ENCODE measurements at places on chromosomes 12 and 14.

GRCh38 chr12:40078266-40078665 is 27.6 kb downstream of the SLC2A13 start:
- DNase-seq = no peak

DNA sequence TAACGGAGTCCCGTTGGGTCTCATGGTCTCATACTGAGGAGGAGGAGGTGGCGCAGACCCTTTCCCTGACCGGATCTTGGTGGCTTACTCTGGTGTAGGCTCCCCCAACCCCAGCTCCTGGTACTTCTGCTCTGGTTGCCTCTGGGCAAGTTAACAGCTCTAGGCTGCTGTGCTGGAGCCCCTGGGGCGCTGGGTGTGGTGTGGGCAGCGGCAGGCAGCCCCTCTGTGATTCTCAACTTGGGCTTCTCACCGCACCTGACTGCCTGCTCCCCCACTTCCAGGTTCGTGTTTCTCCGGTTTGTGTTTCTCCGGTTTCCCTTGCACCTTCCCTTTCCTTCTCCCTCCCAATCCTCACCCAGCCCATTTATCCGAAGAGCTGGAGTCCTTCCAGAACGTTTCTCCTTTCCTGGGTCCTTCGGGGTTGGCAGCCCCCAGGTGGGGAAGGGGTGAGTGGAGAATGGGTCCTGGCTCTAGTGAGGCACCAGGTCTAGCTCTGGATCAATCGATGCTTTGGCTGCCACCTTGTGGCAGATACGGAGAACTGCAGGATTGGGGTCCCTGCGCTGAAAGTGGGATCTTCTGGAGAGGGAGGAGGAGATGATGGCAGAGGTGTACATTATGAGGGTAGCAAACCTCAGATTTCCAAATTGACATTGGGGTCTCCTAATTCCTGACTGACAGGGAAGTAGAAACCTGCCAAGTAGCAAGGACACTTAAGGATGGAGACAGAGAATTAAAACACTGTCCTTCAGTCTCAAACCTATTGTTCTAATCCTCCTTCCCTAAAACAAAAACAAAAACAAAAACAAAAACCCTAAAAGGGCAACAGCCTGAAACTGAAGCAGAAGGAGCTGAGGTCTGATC is 8.3 kb downstream of the CISTR start:
- DNase-seq = no peak

GRCh38 chr14:52825085-52825484 is 33.7 kb upstream of the GNPNAT1 start:
- DNase-seq = no peak

DNA sequence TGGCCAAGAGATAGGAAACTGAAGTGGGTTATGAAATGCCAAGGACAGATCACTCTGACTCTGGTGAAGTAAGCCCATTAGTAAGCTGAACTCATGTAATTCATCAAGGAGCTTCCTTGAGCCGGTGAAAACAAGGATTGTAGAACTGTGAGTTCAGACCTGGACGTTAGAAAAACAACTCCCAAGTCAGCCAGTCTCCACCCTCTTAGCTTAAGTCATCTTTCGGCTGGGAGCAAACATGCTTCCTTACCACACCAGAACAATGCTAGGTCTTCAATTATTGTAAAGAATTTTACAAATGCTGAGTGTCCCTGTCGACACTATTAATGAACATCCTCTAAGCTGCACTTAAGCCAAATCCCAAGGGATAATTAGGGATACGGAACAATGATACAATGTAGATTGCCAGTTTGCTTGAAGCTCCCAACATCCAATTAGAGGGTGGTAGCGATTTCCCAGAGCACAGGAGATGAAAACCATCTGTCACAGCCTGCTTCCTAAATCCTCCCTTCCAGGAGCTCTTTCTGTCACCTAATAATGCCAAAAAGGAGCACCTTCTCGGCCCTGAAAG is 45.7 kb upstream of the VASH1 start:
- DNase-seq = peak; percentile 76

- DNase-seq = no peak
Observed at GRCh38 chr14:39880965-39881364, 448.7 kb upstream of the FBXO33 start.

DNA sequence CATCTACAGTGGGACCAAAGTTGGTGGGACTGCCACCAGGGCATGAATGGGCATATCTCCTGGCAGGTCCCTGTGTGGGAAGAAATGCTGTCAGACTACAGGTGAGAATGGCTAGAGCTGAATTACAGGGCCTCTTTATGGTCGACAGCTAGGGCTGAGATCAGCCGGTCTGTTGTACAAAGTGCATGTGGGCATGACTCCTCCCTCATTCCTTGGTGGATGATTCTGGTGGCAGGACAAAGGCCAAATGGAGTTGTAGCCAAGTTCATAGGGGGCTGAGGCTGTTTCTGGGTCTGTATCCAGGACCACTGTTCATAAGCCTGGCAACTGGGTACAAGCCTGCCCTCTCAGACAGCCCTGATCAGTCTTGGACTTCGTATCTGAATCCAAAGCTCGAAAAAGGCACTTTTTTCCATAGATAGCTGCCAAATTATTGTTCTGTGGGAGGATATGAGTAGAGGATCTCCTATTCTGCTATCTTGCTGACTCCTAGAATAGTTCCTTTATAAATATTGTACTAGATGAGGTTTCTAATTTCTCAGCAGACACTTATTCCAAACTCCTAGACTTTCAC is 460.8 kb downstream of the TMEM117 start:
- no peak for DNase-seq

- peak; percentile 34 for DNase-seq
Observed at GRCh38 chr12:132686825-132687210, 324 bp downstream of the POLE start.

DNA sequence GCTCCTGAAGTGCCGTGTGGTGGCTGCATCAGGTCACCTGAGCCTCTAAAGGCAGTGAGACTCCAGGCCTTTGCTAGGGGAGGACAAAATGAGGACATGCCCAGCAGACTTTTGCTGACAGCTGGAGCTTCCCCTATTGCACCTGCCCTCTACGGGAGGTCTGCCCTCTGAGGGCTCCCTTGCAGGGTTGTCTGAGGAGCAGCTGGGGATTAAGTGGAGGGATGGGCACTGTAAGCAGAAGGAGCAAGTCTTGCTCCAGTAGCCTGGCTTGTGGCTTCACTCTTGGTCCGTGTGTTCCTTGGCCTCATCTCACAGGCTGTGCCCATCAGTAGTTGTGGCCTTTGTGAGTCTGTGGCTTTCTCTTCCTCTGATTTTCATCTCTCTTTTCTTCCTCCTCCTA is 66.9 kb upstream of the NRXN3 start:
- peak; percentile 26 for DNase-seq

- peak; percentile 66 for DNase-seq
Observed at GRCh38 chr12:130642856-130643255, 73.2 kb downstream of the RIMBP2 start.

DNA sequence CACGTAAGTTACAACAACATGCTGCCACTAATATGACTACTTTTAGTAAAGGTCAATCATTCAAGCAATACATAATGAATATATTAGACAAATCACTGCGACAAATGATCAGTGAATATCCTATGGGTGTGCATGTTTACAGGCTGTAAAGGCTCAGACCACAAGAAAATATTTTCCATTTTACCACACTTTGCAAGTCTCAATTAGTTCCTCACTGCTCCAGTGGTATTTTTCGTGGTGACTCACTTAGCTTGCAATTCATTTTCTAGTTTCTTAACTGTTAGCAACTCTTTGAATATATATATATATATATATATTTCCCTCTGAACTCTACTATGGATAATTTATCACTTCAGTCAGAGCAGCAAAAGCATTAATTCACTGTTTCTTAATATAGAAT is 96.9 kb downstream of the EML5 start:
- DNase-seq = no peak

DNA sequence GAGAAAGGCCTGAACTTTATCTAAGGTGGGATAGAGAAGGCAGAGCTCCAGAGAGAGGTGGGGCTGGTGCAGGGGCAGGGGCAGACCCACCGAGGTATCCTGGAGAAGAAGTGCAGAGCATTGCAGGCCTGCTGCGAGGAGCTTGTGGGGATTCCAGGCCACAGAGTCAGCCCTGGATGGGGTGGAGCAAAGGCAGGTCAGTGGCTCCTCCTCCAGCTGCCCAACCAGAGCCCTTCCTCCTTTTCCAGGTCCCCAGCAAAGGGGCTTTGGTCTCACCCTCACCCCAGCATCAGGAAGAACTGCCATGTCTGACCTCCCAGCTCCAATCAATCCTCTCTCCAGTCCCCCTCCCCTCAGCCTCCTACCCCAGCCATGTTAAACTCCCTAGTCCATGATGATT is 19.8 kb upstream of the ZNF740 start:
- no peak for DNase-seq

- DNase-seq = no peak
Observed at GRCh38 chr12:125340791-125341190, 275.6 kb downstream of the AACS start.

DNA sequence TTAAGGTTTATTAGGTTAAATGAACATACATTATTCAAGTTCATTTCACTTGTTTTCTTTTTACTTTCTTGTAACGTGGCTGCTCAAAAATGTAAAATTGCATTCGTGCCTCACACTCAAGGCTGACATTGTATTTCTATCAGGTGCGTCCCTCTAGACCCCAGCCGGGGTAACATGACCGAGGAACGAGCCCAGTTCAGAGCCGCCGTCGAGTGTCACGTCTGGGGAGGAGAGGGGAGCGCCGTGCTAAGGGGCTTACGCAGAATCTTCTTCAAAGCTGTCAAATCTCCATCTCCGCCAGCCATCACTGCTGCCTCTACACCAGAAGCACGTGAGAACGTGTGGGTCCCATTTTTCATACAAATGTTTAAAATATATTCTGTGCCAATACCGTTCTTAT is 170.6 kb downstream of the RIMBP2 start:
- no peak for DNase-seq

DNA sequence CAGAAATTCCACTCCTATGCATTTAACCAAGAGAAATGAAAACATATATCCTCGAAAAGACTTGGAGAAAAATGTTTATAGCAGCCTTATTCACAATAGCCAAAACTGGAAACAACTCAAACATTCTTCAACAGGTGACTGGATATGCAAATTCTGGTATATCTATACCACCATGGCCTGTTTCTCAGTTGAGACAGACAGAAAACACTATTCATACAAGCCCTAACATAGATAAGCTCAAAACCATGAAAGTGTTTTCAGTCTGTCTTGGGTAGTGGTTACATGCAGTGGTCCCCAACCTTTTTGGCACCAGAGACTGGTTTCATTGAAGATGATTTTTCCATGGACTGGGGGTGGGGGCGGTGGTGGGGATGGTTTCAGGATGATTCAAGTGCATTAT is 83.8 kb downstream of the SRGAP1 start:
- DNase-seq = no peak

GRCh38 chr12:131147293-131147692 is 193.6 kb downstream of the ADGRD1 start:
- no peak for DNase-seq

- DNase-seq = no peak
Observed at GRCh38 chr12:59973515-59973914, 377.7 kb downstream of the SLC16A7 start.

DNA sequence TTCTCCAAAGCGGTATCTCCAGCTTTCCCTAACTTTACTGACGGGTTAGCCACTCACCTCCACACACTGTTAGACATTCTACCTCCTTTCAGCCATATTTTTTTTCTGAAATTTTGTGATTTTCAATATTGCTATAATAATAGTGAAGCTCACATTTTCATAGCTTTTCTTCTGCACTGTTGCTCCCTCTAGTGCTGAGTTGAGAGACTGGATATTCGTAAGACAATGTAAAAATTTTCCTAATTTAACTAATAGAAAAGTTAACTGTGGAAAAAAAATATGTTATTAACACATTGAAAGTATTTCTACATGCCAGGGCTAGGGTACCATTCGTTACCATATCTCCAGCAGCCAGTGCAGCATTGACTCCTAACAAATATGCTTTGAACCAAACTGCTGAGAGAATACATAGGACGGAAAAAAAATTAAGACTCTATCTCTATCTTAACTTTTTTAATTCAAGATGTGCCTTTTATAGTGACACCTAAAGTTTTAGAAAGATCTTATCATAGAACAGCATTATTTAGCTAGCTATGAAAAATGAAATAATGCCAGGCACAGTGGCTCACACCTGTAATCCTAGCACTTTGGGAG is 48.7 kb upstream of the ABCC9 start:
- DNase-seq = no peak

- DNase-seq = no peak
Observed at GRCh38 chr14:85319101-85319500, 210.8 kb upstream of the FLRT2 start.

DNA sequence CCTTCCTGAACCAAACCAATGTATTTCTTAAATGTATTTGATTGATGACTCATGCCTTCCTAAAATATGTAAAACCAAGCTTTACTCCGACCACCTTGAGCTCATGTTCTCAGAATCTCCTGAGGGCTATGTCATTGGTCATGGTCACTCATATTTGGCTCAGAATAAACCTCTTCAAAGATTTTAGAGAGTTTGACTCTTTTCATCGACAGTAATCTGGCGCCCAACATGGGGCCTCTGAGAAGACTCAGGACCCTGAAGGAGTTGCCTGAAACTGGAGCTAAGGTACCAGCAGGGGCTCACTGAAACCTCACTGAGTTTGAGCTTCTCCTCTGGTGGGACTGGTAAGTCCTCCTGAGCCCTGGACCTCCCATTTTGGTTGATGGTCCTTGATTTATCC is 17.2 kb upstream of the PSMC1 start:
- DNase-seq = no peak

GRCh38 chr12:106600503-106600902 is 17.7 kb downstream of the RFX4 start:
- DNase-seq = no peak

GRCh38 chr12:95762123-95762785 is 28.3 kb downstream of the NTN4 start:
- no peak for DNase-seq

GRCh38 chr14:105118646-105119407 is 49.7 kb downstream of the JAG2 start:
- DNase-seq = no peak

- no peak for DNase-seq
Observed at GRCh38 chr14:38120109-38120508, 87.6 kb upstream of the SSTR1 start.

DNA sequence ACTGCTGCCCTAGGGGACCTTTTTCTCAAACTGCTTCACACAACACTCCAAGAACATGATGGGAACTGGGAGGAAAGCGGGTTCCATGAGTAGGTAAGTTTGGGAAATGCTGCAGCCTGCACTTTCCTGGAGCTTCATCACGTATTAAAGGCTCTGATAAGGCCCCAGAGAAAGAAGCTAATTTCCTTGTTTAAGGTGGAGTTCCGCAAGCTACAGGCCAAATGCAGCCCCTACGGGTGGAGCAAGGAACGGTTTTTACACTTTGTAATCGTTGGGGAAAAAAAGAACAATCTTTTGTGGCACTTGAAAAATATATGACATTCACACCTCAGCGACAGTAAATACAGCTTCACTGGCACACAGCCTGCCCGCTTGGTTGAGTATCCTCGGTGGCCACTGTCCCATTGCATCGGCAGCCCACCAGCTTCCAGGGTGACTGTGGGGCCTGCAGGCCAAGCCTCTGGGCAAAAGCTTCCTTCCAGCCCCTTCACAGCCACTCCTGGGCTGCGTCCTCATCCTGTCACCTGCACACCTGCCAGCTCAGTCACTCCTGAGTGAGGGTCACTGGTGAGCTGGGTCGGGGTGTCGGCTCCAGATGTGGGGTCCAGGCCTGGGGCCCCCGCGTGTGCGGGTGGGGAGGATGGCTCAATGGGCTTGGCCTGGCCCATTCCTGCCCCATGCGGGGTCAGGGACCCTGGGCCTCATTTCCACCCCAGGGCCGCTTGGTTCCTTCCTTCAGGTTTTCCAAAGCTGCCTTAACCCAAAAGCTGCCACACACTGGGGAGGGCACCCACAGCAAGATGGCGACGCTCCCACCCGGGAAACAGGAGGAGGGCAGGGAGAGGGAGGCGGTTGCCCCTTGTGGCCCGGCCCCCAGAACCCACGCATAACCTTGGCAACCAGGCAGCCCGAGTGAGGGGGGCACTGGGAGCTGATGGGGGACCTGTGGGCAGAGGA is 2.4 kb downstream of the AMN start:
- no peak for DNase-seq
